PC-9 (cell line): ENCODE measurements at places on chromosomes 16 and 17.

DNA sequence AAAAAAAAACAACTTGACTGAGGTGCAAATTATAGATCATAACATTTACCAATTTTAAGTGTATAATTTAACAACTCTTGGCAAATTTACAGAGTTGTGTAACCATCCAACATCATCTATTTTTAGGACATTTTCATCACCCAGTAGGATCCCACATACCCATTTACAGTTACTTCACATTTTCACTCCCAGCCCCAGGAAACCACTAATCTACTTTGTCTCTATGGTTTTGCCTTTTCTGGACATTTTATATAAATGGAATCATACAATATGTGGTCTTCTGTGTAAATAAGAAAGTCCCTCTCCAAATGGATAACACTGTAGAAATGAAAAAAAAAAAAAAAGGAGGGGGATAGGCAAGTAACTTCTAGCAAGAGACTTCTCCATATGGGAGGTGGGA lies 26.1 kb upstream of the XYLT1 start:
- DNase-seq: no peak

- no peak for DNase-seq
These were observed 532.3 kb upstream of the PSMD7 start for GRCh38 chr16:73764321-73764720.

GRCh38 chr17:57861790-57862693 lies 12.2 kb upstream of the MRPS23 start:
- peak; percentile 73 for DNase-seq

DNA sequence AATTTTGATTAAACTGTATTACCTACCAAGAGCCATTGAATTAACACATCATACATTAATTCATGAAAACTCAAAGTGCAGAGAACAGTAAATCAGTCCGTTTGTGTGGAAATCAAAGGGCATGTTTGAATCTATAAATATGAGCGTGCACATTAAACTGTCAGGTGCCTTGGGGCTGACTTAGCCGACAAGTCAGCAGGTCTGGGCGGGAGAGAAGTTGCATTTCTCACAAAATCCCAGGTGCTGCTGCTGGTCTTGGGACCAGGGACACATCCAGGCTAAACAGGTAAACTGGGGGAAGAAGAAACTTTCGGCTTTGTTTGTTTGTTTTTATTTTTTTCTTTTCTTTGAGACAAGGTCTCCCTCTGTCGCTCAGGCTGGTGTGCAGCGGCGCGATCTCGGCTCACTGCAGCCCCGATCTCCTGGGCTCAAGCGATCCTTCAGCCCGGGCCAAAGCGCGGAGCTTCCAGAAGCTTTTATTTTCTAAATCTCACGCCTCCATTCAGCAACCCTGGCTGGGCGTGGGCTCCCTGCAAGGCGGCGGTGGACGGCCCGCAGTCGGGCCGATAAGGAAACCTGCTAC lies 213.9 kb downstream of the MRTFB start:
- peak; percentile 79 for DNase-seq

DNA sequence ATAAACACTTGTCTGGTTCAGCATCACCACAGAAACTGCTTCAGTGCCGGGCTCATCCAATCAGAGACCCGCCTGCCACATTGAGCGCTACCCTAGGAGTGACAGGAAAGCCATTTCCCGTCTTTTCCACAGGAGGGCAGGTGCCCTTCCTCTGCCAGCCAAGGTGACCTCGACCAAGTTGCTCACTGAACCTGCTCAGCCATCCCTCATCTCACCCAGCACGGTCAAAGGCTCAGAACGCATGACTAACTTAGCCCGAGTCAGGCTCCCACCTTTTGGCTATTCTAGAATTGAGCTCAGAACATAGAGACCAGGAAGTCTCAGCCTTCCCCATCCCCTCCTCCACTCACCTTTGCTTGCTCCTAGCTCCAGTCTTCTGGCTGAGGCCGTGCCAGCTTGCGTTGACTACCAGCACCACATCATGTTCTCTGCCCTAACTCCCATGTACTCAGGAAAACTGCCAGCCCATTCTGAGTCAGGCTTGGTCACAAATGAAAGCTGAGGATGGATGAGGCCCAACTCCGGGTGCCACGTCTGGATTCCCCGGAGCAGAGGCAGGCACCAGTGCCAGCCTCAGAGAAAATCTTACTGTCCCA lies 15.6 kb downstream of the MRPS23 start:
- DNase-seq: no peak

- no peak for DNase-seq
These were observed 198.0 kb upstream of the MPHOSPH6 start for GRCh38 chr16:82368041-82368440.

- DNase-seq: no peak
These were observed 5.2 kb downstream of the IL21R start for GRCh38 chr16:27407133-27407532.
